ENCODE measurements at places on chromosomes 16 and 17.

DNA sequence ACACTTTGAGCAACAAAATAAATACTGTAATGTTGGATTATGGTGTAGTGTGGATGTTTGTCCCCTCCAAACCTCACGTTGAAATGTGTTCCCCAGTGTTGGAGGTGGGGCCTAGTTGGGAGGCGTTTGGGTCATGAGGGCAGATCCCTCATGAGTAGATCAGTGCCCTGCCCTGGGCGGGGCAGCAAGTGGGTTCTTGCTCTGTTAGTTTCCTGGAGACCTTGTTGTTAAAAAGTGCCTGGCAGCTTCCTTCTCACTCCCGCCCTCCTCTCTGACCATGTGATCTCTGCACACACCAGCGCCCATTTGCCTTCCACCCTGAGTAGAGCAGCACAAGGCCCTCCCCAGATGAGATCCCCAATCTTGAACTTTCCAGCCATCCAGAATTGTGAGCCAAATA lies 67.7 kb downstream of the MPRIP start:
- no peak for DNase-seq

DNA sequence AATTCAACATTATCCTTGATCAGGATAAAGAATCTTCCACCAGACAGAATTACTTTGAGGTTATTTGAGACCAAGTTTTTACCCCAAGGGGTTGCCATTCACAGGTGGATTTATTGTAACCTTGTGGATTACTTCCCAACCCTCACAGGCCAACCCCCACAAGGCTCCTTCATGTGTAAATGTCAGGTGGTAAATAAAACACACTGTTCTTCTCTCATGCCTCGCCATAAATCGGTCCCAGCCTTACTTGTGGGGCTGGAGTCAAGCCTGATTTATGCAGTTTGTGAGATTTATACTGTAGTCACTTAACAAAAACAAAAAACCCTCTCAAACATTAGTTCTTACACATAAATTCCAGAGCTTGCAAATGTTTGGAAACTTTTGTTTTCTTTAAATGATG lies 98.6 kb upstream of the IRX3 start:
- peak; percentile 3 for DNase-seq

DNA sequence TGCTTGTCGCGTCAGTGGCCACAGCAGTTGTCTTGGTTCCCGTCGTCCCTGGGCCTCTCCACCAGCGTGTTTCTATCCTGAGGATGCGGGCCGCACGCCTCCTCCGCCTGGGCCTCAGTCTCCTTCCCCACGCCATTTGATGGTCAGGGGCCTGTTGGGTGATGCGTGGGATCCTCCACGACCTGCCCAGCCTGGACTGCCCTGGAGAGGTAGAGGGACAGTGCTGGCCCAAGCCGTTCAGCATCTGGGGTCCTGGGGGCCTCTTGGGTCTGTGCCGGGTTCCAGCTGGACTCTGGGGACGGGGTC lies 20.3 kb downstream of the GSE1 start:
- no peak for DNase-seq

DNA sequence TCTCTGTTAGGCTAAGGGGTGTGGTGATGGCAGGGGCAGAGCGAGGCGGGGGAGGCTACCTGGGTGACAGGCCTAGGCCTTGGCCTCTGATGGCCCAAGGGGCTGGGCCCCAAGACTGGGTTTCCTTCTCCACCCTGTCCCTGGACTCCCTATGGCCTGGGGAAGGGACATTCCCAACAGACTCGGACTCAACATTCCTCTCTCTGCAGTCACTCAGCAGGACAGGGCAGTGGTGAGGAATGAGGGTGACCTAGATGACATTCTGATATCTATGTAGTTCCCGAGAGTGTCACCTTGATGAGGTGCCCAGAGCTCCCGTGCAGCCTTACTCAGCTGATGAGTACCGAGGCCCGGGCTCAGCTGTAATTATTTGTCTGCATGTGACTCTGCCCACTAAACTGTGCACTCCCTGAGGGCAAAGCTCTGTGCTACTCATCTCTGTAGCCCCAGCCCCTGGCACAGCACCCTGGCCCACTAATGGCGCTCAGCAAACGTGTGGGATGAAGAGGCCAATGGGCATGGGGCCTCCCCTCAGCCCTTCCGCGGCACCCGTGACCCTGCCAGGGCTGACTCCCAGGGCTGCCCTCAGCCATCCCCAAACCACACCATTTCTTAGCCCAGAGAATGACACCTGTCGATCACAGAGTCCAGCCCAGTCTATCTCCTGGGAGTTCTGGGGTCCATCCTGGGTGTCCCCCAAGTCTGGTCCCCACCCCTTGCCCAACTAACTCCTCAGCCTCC lies 2.2 kb downstream of the PLCD3 start:
- peak; percentile 57 for DNase-seq

DNA sequence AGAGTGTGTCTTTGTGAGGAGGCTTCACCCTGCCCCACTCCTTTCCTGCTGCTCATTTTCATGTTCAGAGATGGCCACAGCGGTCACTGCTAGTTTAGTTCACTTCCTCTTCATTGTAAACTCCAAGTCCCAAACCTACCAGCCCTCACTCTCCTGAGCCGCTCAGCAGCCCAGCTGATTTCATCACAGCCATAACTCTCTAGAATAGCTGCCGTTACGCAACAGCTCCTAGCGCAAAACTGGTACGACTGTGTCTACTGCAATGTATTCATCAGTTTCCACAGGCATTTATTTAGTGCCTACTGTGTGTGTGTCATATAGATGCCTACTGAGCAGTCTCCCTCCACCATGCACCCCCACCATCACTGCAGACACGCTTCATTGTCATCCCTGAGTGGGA lies 233.5 kb upstream of the RPL38 start:
- peak; percentile 30 for DNase-seq

DNA sequence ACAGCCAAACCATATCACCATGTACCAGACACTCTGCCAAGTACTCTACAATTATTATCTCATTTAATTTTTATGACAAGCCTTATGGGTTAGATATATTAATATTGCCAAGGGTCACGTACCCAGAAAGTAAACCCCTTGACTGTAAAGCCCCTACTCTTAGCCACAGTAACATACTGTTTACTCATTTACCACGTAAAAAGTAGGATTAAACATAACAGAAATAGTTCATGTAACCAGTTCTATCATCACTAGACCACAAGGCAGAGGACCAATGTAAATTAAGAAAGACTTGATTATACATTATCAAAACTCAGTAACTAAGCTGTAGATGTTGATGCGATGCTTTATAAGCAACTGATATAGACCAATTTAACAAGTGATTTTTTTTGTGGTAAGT lies 101.5 kb upstream of the CNTNAP4 start:
- no peak for DNase-seq

- peak; percentile 86 for DNase-seq
Measured at GRCh38 chr17:13346081-13346533, 255.6 kb downstream of the HS3ST3A1 start.
